ENCODE measurements at places on chromosomes 7 and 10. TPM values are rescaled to one million over a fixed set of nuclear protein-coding genes. Genes with fewer than 3 reads are reported as not detected.

The FGFR2 gene
- total RNA-seq, result 0.42 TPM

The SGCE gene
- 85.4 TPM for total RNA-seq

The GIMAP1 gene
- total RNA-seq, result 28.2 TPM

The PDE6C gene
- not detected for total RNA-seq

The RSBN1L gene
- total RNA-seq, result 24.7 TPM

The RAPGEF5 gene
- 269 TPM for total RNA-seq

The OPN1SW gene
- not detected for total RNA-seq

All from dermis blood vessel endothelial cell (primary cell).